ENCODE measurements at places on chromosomes 5 and 9.

- no peak for DNase-seq
These were observed 81.2 kb downstream of the CRB2 start for GRCh38 chr9:123437201-123437600.

DNA sequence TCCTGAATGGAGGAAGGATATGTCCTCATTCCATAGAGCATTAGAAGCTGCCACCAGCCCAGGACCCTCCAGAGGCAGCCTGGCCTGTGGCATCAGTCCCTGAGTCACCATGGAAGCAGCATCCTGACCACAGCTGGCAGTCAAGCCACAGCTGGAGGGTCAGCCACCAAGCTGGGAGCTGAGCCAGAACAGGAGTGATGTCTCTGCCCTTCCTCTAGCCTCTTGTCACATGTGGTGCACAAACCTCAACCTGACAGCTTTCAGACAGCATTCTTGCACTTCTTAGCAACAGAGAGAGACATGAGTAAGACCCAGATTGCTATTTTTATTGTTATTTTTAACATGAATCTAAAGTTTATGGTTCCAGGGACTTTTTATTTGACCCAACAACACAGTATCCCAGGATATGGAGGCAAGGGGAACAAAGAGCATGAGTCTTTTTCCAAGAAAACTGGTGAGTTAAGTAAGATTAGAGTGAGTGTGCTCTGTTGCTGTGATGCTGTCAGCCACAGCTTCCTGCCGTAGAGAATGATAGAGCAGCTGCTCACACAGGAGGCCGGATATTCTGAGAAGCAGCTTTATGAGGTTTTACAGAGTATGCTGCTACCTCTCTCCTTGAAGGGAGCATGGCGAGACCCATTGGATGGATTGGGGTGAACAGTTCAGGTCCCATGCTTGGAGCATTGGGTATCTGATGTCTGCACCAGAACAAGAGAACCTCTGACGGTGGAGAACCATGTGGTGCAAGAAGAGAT, 13.0 kb upstream of the CYFIP2 start:
- DNase-seq: peak; percentile 32

DNA sequence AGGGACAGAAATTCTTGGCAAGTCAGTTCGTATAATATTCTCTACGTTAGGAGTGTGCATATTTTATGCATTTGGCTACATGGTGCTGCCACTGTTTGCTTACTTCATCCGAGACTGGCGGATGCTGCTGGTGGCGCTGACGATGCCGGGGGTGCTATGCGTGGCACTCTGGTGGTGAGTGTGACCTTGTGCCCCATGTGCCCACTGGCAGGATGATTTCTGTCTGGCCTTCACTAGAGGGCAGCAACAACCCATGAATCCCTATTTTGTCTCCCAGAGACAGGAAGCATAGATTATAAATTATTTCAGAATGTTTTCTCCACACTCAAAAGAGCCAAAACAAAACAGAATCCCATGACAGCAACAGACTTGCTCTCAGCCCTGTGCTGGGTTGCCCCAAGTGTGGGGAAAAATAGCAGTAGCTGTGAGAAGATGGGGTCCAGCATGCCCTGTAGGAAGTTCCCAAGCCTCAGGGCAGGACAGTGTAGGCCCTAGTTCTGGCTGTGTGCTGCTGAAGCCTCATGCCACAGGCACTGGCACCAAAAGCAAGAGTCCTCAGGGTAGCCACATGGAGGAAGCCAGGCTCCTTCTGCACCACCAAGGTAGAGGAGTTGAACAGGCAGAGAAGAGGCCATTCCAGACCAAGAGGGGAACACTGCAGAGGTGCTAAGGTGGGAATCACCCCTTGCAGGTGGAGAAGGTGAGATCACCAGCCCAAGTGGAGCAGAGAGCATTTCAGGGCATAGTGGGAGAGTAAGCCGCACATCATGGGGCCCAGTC, 16.0 kb downstream of the SLC22A5 start:
- peak; percentile 32 for DNase-seq

DNA sequence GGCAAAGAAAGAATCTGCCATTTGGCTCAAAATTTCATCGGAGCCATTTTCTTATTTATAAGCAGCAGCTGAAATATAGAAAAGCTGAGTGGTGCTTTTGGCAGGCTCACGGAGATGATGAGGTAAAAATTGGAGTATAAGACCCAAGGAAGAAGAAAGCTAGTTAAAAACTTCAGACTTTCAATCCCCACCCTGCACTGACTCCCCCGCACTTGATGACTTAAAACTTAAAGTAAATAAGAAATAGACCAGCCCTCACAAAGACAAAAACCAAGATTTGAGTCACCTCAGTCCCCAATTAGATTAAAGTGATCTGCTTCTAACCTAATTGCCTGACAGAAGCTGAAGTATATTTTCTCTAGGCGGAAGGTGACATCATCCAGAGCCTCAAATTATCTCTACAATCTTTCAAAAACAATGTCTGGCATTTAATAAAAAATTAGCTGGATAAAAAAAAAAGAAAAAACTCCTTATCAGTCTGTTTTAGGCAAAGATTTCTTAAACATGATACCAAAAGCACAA, 124.0 kb upstream of the PJA2 start:
- no peak for DNase-seq

DNA sequence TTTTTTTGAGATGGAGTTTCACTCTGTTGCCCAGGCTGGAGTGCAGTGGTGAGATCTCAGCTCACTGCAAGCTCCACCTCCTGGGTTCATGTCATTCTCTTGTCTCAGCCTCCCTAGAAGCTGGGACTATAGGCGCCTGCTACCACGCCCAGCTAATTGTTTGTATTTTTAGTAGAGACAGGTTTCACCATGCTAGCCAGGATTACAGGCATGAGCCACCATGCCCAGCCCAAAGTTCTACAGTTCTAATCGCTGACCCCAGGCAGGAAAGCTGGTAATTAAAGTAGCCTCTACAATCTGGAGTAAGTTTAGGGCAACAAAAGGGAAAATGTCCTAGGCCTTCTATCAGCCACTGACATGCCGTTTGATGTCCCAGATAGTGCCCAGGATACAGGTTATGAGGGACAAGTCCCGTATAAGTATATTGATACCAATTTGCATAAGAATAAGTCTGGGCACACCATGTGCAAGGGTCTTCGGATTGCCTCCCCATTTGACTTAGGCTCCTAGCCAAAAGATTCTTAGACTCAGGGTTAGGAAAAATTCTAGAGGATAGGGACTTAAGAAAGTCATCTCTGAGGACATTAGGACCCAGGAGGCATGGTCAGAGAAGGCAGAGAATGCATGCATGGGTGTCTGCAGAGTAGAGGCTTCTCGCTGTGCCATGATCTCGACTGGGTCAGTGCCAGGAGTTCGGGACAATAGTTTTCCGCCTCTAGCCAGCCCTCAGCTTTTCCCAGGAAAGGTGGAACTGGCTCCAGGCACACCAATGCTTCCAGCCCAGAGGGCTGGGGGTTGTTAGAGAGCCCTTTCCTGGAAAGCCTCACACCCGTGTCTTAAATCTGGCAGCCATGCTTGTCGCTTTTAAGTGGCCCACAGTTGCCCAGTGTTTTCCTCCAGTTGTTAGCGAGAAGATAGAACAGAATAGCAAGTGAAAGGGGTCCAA, 1111.1 kb downstream of the TAF11L14 start:
- no peak for DNase-seq

- no peak for DNase-seq
These were observed 427 bp downstream of the SERINC5 start for GRCh38 chr5:80255431-80255810.

- DNase-seq: no peak
These were observed 1.3 kb upstream of the GNAQ start for GRCh38 chr9:78032730-78033457.

DNA sequence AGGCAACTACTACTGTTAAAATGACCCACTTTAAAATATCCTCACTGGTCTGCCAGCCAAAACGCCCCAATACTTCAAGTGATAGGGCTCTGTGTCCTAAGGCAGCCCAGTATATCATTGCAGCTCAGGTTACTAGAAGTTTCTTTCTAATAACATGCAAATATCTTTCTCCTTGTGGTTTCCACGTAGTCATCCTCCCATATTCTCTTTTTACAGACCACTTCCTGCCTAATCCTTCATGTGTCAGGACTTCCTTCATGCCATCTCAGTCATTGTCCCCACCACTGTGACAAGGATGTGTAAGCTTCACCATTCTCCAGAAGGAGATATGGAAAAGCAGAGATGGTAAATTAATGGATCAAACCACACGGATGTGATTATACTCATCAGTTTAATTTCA, 813.7 kb downstream of the MAT2B start:
- DNase-seq: no peak

- no peak for DNase-seq
These were observed 117.5 kb downstream of the ZNF608 start for GRCh38 chr5:124628721-124629596.

- DNase-seq: no peak
These were observed 388.3 kb downstream of the ANXA1 start for GRCh38 chr9:73539881-73540390.

DNA sequence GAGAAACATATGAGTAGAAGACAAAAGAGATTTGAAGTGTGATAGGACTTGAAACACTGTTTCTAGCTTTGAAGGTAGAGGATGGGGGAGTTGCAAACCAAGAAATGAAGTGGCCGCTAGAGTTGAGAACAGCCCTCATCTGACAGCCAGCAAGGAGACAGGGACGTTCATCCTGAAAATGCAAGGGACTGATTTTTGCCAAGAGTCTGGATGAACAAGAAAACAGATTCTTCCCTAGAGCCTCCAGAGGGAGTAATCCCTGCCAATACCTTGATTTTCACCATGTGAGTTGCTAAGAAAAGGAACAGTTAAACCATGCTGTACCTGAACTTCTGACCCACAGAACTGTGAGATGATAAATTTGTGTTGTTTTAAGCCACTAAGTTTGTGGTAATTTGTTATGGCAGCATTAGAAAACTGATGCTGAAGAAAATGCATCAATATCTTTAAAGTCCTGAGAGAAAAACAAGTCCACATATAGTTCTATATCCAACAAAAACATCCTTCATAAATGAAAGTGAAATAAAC, 154.0 kb upstream of the ADAMTSL1 start:
- DNase-seq: no peak

DNA sequence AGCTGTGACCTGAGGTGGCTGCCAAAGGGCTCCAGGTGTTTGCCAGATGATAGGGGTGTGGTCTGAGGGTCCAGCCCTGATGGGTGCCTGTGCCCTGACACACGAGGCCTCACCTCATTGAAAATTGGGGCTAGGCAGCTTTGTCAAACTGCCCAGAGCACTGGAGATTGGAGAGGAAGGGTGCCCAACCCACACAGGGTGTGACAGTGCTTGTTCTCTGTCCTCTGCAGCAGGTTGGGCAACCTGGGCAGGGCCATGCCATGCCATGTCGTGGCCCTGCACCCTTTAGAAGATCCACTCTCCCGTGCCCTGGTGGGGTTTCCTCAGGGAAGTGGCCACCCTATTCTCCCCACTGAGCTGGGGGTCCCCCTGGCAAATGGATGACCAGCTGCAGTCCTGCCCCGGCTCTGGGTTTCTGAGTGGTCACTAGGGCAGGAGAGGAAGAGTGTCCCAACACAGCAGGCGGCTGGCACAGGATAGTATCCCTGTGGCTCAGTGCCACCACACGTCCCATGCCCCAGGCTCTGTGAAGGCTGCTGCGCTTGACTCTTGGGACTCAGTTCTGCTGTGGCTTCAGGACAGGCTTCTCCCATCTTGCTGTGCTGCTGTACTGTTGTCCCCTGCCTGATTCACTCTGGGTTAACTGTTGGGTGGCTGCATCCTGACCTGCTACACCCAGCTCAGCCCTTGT, 100.8 kb upstream of the PITX1 start:
- no peak for DNase-seq

DNA sequence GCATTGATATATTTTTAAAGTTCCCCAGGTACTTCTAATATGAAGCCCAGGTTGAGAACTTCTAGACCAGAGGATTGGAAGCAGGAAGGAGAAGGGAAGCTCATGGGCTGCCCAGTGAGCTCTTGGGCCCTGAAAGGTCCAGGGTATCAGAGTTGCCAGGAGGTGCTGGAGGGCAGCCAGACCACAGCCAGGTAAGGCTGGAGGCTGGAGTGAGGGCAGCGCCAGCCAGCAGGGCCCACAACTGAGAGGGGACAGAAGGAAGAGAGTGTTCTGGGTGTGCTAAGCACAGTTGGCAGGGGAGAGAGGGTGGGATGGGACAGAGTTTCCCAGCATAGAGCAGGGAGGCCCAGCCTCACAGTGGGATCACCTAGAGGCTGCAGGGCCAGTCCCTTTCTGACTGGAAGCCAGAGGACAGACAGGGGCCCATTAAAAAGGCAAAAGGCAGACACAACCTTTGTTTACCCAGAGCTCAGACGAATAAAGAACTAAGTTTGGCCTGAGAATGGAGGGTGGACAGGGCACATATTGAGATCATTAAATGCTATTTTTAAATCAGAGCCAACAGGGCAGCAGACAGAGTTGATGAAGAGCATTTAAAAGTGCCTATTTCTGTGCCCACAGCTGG, 94.9 kb downstream of the PDE8B start:
- no peak for DNase-seq

Measured in stimulated activated CD8-positive, alpha-beta memory T cell treated with anti-CD3 and anti-CD28 coated beads, Interleukin-7, amount 100 ng/mL, for 1 hour (primary cell).